ENCODE measurements at places on chromosomes 16 and 17.

GRCh38 chr16:27217256-27217655, 13.9 kb downstream of the KDM8 start:
- DNase-seq, result no peak

DNA sequence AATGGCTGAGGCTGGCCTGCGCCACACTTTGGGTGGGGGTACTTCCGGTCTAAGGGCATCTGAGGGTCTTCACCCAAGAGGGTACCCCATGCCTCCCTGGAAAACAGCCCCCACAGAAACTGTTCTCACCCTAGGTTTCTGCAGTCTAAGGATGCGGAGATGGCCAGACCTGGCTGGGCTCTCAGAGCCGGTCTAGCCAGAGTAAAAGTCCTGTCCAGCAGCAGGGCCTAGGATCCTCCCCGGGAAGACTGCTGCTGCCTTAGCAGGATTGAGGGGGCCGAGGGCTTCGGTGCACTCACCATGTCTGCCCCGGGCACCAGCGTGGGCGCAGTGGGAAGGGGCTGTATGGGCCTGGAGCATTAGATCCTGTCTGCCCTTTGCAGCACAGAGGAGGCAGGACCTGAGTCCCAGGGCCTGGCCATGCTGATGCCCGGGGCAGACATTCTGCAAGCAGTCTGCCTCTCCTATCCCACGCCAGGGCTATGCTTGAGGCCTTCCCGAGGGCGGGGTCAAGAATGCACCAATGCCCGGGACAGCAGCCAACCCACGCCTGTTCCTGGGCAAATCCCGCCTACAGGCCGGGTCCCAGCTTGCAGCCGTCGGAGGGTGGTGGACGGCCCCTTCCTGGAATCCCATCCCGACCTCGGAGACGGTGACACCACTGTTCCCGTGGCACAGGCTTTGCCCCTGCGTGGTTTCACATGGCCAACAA, 54.7 kb downstream of the CBFA2T3 start:
- DNase-seq, result peak; percentile 82

DNA sequence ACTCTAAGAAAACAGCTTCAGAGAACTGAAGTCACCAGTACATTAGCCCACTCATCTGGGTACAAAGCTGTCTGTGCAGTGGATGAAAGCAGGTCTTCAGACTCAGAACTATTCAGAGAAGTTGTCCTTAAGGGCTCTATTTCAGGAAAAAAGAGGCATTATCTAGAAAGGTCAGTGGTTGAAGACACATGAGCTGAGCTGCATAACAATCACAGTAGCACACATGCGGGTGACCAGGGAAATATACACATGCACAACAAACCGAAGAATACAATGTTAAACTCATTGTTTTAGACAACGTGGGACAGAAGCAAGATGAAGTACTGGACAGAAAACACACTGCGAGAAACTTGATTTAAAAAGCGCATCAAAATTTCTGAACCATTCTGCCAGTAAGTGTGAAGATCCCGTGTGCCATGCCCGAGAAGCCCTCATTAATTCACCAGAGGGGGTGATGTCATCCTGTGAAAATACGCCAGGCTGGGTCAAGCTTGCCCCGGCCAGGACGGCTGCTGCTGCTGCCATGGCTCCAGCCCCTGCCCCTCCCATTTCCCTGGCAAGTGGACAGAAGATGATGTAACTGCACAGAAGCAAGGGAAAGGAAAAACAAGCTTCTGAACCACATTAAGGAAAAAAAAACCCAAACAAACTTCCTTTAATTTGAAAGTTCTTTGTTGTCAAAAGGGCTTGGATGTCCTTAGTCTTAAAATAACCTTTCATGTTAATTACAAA, 10.1 kb downstream of the DYNC1LI2 start:
- peak; percentile 95 for DNase-seq

- DNase-seq, result no peak
Measured at GRCh38 chr17:45363498-45363897, 46.7 kb upstream of the MAP3K14 start.

- no peak for DNase-seq
Measured at GRCh38 chr16:51050377-51050706, 100.7 kb downstream of the SALL1 start.

DNA sequence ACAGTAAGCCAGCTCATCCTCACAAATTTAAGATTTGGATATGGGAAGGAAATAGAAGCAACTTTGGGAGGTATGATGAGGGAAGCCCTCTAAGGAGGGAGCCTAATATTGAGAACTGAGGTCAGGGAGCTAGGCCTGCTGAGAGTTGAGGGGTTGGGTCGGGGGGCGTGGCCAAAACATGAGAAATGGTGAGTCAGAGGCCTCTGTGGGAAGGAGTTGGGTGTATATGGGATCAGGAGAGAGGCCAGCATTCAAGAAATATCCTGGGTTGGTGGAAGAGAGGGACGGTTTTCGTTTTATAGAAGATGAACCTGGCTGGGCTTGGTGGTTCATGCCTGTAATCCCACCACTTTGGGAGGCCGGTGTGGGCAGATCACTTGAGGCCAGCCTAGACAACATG, 48.4 kb downstream of the CLEC16A start:
- no peak for DNase-seq

DNA sequence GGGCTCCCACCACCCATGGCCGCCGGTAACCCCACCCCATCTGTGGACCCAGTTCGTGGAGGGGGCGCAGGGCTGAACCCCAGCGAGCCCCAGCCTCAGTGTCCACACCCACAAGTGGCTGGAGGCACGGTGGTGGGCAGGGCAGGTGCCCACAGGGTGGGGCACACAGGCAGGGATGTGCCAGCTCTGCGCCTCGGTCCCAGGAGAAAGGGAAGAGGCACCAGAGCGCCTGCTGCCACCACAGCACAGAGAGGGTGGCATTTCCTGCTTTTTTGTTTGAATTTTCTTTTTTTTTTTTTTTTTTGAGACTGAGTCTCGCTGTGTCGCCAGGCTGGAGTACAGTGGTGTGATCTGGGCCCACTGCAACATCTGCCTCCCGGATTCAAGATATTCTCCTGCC, 19.0 kb downstream of the ZFPM1 start:
- no peak for DNase-seq

GRCh38 chr16:68444056-68444657, 4.2 kb downstream of the SMPD3 start:
- DNase-seq, result no peak

DNA sequence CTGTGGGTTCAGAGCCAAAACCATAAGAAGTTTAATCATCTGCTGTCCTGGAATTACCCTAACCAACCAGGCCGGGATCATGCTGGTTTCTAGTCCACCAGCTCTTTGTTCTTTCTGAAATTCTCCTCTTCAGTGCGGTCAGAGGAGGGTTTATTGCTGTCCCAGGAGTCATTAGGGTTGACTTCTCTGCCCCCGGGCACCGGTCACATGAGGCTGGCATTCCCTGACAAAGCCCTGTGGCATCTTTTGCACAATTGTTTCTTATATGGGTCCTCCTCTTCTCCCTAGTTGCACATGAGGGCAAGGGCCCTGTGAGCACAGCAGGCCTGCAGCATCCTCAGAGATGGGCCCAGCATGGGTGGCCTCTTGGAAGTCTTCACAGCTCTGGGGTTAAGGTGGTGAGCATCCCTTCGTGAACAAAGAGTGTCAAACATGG, 243.9 kb downstream of the IRF8 start:
- no peak for DNase-seq

- DNase-seq, result no peak
Measured at GRCh38 chr16:68263559-68264127, 683 bp upstream of the SLC7A6 start.

DNA sequence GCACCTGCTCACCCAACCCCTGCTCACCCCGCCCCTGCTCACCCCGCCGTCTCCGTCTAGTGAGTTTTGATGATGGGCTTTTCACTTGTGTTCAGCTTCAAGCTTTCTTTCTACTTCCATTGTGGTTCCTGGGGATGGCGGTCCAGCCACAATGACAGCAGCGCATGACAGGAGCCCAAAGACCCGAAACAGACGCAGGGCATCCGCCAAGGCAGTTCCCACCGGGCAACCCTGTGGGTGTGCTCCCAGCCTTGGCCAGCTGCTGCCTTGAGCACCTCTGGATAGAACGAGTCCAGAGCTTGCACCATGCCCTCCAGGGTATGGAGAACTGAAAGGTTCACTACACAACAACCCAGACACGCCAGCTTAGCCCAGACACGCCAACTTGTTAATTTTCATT, 92.9 kb upstream of the CHMP6 start:
- no peak for DNase-seq

DNA sequence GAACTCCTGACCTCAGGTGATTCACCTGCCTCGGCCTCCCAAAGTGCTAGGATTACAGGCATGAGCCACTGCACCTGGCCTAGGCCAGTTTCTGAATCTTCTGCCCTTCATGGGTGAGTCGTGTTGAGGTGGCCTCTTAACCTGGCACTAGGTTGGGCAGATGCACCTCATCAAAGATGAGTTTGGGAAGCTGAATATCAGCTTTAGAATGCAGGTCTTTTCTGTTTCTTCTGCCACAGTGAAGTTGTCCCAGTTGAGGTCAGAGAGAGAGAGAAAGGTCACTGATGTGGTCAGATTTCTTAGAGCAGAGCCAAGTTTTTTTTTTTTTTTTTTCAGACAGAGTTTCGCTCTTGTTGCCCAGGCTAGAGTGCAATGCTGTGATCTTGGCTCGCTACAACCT, 111.3 kb upstream of the WSCD1 start:
- DNase-seq, result no peak

DNA sequence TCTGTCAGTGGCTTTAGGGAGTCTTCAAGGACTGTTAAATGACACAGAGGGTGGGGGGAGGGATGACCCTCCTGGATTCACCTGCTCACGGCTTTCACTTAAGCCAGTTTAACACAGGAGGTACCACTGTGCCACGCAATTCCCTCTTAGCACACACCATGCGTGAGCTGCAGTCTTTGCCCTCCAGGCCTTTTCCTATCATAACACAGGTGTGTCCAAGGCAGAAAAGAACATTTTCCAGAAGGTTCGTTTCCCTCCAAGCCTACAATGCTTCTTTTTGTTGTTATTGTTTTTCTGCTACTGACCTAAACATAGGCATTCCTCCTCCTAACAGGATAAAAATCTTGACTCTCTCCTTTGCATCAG, 1.1 kb downstream of the ZFHX3 start:
- DNase-seq, result no peak

GRCh38 chr17:72506773-72507172, 386.0 kb downstream of the SOX9 start:
- DNase-seq, result no peak

- no peak for DNase-seq
Measured at GRCh38 chr17:59899099-59899498, 6.2 kb downstream of the RPS6KB1 start.

- no peak for DNase-seq
Measured at GRCh38 chr17:17698869-17699351, 17.7 kb downstream of the RAI1 start.

DNA sequence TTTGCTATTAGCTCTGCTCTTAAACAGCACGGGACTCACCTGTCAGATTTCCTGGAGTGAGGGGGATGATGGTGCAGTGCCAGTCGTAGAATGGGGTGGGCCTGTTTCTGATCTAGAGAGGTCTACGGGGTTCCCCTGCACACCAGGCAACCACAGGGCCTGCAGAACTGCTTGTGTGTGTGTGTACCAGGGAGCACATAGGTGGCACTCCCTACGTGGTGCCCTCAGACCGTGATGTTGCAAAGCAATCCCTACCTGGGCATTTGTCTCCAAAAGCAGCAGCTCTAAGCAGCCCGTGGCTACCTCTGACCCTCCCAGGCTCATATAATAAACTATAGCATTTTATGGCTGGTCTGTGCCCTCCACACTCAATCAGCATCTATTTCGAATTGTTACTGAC, 38.5 kb downstream of the MPRIP start:
- no peak for DNase-seq

DNA sequence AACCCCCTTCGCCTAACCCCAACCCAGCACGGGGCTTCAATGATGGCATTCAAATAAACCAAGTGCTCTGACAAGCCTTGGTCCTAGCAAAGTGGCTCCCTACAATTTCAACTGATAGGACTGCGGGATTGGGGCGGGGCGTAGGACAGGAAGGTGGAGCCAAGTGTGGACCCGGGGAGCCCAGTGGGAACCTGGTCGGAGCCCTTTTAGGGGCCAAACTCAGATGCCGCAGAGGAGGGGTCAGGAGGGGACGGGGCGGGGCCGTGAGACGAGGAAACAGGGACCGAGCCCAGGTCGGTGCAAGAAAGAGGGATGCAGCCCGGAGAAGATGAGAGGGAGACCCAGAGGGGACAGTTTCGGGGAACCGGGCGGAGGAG, 13.2 kb upstream of the CDIPT start:
- no peak for DNase-seq

DNA sequence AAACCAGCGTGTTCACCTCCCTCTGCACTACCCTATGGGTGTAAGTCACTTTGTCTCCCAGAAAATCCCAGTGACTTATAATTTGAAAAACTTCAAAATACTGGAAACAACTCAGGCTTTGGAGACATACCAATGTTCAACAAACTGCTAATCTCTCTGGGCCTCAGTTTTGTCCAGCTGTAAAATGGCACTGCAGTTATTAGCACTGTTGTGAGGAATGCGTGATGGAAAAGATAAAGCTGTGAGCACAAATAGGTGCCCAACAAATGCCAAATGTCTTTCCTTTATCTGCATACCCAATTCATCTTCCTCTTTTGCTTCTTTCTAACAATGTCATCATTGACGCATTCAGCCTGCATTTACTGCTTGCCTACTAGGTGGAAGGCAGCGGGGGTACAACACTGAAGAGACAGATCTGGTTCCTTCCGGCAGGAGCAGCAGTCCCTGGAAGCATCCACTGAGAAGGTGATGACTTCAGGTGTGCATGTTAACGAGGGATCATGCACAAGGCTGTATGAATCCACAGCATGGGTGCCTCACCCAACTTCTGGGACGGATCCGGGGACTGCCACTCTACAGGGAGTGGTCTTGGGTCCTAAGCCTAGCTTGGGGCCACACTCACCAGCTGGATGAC, 63.4 kb downstream of the CYTH1 start:
- DNase-seq, result no peak

GRCh38 chr16:19001788-19002187, 18.1 kb downstream of the TMC7 start:
- DNase-seq, result no peak

DNA sequence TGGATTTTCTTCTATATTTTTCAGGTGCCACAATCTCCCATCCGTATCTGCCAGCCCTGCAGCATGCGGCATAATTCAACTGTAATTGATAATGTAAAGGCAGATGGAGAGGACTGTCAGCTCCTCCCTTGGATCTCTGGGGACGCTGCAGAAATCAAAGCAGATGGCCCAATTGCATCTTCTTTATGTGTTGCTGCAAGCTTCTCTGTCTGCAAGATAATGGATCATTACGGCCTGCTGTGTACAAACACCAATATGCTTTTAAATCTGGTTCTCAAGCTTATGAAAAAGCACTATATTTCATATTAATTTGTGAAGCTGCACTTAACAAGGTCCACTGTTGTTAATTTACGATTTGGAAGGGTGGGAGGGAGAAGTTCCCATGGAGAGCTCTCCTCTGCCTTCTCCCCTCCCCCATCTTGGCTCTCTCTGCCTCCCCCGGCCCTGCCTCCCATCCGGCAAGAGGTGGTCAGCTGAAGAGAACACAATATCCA, 607.5 kb downstream of the TOX3 start:
- DNase-seq, result no peak

All from mucosa of descending colon (tissue), 3 donors.